Renal cortex interstitium (tissue), 15 donors: ENCODE measurements at places on chromosomes 7 and 10. TPM values are rescaled to one million over a fixed set of nuclear protein-coding genes. Genes with fewer than 3 reads are reported as not detected.
A peak's percentile ranks its signal among the peaks of the same experiment; 100 is the strongest.

DNA sequence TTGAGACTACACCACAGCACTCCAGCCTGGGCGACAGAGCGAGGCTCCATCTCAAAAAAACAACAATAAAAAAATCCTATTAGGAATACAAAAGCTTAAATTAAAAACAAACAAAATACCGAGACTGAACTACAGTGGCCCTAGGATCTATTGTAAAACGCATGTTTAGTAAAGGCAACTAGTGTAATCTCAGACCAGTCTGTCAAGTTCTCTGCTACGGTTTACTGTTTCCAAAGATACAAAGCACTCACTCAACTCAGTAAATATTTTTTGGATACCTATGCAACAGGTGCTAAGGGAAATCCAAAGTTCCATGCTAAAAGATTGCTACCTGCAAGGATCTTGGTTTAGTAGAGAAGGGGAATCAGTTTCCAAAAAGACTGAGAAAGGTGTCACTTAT is 3.4 kb upstream of the MIOS start:
- no peak for DNase-seq

DNA sequence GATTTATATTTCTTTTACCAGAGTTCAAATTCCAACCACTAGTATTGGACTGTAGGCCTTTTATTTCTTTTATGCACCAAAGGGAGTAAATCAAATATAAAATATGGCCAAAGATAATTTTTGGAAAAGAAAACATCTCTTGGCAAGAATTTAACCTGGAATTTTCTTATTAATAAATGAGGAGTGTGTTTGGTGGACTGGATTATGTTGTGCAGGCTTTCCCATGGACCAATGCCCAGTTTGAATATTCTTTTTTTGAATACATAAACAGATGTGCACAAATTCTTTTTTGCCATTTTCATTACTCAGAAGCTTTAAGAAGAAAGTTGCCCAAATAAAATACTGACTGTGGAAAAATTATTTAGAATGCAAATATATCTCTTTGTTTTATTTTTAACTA is 22.1 kb upstream of the PRKG1 start:
- no peak for DNase-seq

- no peak for DNase-seq
Observed at GRCh38 chr7:128194533-128195282, 46.4 kb upstream of the LEP start.

TSPAN15 gene
- 42.3 TPM for polyA plus RNA-seq

RARRES2 gene
- polyA plus RNA-seq = 37.9 TPM

- peak; percentile 68 for DNase-seq
Observed at GRCh38 chr10:6580279-6581029, 378 bp upstream of the PRKCQ start.

STOX1 gene
- polyA plus RNA-seq = 12.4 TPM

CYP2C9 gene
- 2.9 TPM for polyA plus RNA-seq

OPN4 gene
- polyA plus RNA-seq = not detected

UBE2H gene
- polyA plus RNA-seq = 110 TPM

- DNase-seq = no peak
Observed at GRCh38 chr10:69475433-69475830, 24.2 kb downstream of the TSPAN15 start.

CCL24 gene
- not detected for polyA plus RNA-seq

GRCh38 chr7:69610374-69611084 is 12.3 kb downstream of the AUTS2 start:
- no peak for DNase-seq

UNC5B gene
- polyA plus RNA-seq = 42.2 TPM

MOGAT3 gene
- 1.5 TPM for polyA plus RNA-seq

DNA sequence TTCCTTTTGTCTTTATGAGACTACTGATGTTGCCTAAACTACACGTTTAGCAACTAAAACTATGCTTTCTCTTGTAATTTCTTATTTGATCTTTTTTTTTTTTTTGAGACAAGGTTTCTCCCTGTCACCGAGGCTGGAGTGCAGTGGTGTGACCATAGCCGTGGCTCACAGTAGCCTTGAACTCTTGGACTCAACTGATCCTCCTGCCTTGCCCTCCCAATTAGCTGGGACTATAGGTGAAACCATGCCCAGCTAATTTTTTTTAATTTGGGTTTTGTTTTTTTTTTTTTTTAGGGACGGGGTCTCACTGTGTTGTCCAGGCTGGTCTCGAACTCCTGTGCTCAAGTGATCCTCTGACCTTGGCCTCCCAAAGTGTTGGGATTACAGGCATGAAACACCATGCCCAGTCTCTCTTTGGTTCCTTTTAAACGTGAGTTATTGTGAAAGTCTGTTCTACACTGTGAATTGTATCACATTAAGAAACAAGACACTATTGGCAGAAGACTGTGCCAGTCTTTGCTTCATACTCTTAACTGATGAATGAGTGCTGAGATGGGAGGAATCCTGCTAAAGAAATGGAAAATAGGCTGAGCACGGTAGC is 6.4 kb downstream of the TMEM248 start:
- DNase-seq = no peak

PALD1 gene
- polyA plus RNA-seq = 10.1 TPM

HTR7 gene
- 0.88 TPM for polyA plus RNA-seq

DNA sequence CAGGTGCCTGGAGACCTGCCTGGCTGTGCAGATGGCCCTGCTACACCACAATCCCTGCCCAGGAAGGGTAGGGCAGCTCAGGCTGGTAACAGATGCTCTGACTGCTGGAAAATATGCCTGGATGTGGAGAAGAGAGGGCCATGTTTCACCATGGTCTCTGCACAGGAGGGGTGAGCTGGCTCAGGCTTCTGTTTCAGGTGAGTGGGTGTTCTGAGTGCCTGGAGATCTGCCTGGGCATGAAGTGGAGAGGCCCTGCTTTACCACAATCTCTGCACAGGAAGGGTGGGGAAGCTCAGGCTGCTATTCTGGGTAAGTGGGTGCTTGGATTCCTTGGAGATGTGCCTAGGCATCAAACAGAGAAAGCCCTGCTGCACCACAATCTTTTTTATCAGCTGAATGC is 350.1 kb downstream of the KIF20B start:
- no peak for DNase-seq

GBX1 gene
- not detected for polyA plus RNA-seq

R3HCC1L gene
- polyA plus RNA-seq = 20.6 TPM

- no peak for DNase-seq
Observed at GRCh38 chr7:121924269-121925186, 51.6 kb downstream of the PTPRZ1 start.

DNA sequence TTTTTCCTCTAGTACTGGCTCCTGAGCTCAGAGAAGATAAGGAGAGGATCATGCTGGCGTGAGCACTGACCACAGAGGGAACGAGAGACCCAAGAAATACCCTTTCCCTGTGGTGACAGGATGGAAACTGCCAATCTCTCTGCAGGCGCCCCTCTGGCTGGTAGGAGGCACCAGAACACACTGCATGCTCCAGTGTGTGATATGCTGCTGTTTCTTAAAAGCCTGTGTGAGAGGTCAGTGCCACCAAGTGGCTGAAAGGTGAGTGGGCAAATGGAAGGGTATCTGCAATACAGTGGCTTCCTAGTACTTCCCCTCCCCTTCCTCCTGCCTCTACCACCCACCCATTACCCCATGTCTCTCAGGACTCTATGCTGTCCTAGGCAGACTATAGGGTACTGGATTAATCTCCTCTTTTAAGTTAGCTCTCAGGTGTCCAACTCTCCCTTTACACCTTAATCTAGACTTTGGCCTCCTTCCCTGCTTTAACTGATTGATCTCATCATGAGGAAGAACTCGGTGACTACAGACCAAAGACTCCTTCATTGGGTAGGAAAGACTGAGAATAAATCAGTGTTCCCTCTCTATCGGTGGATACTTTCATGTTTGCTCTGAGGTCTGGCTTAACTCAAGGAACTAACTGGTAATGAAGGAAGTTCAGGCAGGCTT is 283.6 kb downstream of the ADRA2A start:
- DNase-seq = peak; percentile 13

GRCh38 chr10:26423722-26424121 is 14.4 kb upstream of the APBB1IP start:
- no peak for DNase-seq

LHFPL3 gene
- polyA plus RNA-seq = 8.4 TPM

- no peak for DNase-seq
Observed at GRCh38 chr10:51436805-51437204, 262.6 kb downstream of the CSTF2T start.

DNA sequence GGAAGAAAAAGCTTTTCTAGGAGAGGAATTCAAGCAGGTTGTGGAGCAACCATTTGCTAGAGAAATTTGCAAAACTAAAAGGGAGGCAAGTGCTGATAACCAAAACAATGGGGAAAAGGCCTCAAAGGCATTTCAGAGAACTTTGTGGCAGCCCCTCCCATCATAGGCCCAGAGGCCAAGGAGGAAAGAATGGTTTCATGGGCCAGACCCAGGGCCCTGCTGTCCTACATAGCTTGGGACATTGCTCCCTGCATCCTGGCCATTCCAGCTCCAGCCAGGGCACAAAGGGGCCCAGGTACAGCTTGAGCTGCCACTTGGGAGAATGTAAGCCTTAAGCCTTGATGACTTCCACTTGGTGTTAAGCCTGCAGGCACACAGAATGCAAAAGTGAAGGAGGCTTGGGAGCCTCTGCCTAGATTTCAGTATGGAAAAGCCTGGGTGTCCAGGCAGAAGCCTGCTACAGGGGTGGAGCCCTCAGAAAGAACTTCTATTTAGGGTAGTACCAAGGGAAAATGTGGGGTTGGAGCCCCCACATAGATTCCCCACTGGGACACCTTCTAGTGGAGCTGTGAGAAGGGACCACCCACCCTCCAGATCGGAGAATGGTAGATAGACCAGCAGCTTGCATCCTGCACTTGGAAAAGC is 91.2 kb downstream of the RALA start:
- DNase-seq = no peak

GRCh38 chr10:17068953-17069352 is 60.7 kb downstream of the CUBN start:
- DNase-seq = no peak

BTBD16 gene
- 0.95 TPM for polyA plus RNA-seq

ASAH2B gene
- 10.1 TPM for polyA plus RNA-seq

DNA sequence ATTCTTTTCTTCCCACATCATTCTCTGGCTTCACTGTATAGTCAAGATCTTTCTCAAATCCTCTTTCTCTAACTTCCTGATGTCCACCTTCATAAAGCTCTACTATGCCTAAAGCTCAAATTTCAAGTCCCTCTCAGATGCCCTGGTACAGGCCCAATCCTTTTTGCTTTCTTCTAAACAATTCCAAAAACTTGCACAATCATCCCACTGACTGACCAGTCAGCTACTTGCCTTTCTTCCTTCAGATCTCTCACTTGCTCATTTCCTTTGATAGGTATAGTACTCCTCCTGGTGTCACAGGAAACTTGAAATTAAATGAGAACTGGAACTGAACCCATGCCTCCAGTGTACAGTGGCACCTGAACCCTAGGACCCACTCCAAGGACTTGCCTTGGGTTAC is 18.2 kb downstream of the SEC31B start:
- DNase-seq = no peak

- peak; percentile 70 for DNase-seq
Observed at GRCh38 chr10:30671026-30671616, 41.6 kb upstream of the LYZL2 start.

- peak; percentile 70 for DNase-seq
Observed at GRCh38 chr7:94908323-94909178, 1.2 kb downstream of the PPP1R9A start.

DNA sequence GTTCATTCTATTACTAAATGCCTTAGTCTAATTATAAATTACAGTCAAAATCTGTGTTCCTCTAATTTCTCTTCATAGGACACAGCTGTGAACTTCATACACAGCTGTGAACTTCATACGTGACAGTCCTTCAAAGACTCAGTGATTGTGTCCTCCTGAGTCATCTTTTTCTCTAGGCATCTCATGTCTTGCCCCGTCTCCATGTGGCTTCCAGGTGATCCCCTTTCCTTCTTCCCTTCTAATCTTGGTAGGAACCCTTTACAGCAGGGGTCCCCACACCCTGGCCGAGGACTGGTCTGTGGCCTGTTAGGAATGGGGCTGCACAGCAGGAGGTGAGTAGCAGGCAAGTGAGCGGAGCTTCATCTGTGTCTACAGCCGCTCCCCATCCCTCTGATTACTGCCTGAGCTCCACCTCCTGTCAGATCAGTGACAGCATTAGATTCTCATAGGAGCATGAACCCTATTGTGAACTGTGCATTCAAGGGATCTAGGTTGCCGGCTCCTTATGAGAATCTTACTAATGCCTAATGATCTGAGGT is 14.0 kb upstream of the EIF5AL1 start:
- no peak for DNase-seq

- DNase-seq = no peak
Observed at GRCh38 chr7:730501-731439, 3.7 kb upstream of the PRKAR1B start.

FAM107B gene
- polyA plus RNA-seq = 121 TPM

ZNF239 gene
- 15.5 TPM for polyA plus RNA-seq

NME8 gene
- not detected for polyA plus RNA-seq

- no peak for DNase-seq
Observed at GRCh38 chr10:129133856-129134255, 333.2 kb upstream of the MGMT start.

KCND2 gene
- polyA plus RNA-seq = 2.6 TPM

DNA sequence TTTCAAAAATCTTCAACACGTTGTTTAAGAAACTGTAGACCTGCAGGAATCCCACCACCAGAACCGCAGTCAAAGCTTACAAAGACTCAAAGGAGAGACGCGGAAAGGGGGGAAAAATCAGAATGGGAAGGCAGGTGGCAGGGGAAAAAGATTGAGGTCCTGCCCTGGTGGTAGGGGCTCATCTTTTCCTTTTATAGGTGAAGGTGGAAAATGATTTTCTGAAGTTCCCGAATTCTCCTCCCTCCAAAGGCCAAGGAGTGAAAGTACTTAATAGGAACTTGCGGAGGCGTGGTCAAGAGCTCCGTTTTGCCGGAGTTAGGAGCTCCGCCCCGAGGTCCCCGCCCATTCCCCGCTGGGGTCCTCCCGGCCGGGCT is 724 bp downstream of the BBIP1 start:
- peak; percentile 94 for DNase-seq

- DNase-seq = no peak
Observed at GRCh38 chr10:46014206-46014605, 16.2 kb downstream of the NCOA4 start.

DNA sequence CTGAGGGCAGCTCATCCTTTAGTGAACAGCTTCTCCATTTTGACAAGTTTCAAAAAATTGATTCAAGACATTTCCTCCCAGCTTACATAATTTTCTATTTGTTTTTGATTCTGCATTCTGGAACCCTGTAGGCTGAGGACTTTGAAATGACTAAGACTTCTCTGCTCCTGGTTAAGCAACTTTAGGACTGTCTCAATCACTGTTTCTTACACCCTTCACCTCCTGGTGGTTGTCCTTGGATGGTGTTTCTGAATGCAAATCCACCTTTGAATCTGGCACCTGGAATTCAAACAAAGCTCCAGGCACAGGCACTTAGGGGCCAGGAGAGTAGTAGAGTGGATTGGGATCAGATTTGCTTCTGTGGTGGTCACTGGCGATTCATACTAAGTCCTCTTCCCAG is 595.5 kb downstream of the LRMDA start:
- DNase-seq = no peak

GRCh38 chr10:28581916-28582315 is 49.0 kb downstream of the WAC start:
- no peak for DNase-seq

GRCh38 chr7:137026176-137026500 is 157.7 kb downstream of the CHRM2 start:
- no peak for DNase-seq

GRCh38 chr7:55124989-55125875 is 106.4 kb downstream of the EGFR start:
- DNase-seq = no peak

GRCh38 chr10:77603534-77603927 is 34.1 kb downstream of the KCNMA1 start:
- DNase-seq = no peak

FLNC gene
- polyA plus RNA-seq = 17.8 TPM
